ENCODE measurements at places on chromosomes 7 and 10. TPM values are rescaled to one million over a fixed set of nuclear protein-coding genes. Genes with fewer than 3 reads are reported as not detected.

DNA sequence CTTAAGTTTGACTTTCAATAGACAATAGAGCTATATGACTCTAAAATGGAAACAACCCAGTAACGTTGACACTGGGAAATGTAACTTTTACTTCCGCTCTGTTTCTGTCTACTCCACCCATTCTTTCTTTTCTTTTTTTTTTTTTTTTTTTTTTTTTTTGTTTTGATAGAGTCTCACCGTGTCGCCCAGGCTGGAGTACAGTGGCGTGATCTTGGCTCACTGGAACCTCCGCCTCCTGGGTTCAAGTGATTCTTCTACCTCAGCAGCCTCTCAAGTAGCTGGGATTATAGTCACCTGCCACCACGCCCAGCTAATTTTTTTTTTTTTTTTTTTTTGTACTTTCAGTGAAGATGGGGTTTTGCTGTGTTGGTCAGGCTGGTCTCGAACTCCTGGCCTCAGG is 13.9 kb downstream of the PRSS2 start:
- no peak for DNase-seq

DNA sequence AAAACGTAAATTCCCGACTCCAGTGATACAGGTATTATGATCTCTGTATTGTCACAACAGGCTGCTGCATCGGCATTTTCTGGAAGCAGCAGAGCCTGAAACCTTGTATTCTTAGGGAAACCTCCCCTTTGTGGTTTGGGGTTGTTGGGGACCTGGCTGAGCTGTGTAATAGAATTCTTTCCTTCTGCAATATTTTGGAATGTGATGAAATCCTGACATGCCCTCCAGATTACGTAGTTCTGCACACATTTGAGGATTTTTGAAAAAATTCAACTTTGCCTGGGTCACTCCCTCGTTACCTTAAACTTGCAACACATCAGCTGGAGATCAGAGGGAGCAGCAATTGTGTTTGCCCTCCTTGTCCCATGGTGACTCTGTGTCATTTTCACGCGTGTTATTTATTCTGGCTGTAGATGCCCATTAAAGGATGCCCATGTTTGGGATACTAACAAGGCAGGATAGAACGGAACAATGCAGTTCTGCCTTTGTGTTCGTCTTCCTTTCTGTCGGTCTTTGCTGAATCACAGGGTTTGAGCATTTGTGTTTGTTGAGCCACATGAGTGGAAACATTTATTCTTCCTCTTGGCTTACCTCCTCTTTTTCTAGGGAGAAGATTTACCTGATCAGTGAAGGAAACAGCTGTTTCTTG is 181.7 kb downstream of the TCF7L2 start:
- DNase-seq = no peak

FRMPD2 gene
- not detected for total RNA-seq

- DNase-seq = no peak
Observed at GRCh38 chr10:100490531-100490930, 27.7 kb downstream of the WNT8B start.

DNA sequence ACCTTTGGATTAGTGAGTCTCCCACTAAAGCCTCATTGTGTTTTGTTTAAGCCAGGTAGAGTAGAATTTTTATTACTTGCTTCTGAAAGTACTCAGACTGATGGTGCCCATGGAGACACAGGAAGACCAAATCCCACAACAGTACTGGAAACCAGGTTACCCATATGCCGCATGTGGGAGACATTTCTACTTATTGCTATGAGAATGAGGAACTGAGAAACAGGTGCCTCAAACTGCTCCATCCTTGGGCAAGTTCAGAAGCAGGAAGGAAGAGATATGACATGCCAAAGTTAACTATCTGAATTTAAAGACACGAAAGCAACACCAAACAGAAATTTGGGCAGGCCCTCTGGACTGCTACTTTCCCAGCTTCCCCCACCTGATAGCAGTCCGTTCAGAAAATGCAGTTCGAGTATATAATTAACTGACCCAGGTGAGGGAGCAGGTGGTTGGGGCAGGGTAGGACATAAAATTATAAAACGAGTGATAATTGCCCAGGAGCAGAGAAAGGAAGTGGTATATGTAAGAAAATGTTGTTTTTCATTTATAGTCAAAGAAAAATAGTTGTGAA is 382.3 kb upstream of the MTPN start:
- DNase-seq = no peak

DNA sequence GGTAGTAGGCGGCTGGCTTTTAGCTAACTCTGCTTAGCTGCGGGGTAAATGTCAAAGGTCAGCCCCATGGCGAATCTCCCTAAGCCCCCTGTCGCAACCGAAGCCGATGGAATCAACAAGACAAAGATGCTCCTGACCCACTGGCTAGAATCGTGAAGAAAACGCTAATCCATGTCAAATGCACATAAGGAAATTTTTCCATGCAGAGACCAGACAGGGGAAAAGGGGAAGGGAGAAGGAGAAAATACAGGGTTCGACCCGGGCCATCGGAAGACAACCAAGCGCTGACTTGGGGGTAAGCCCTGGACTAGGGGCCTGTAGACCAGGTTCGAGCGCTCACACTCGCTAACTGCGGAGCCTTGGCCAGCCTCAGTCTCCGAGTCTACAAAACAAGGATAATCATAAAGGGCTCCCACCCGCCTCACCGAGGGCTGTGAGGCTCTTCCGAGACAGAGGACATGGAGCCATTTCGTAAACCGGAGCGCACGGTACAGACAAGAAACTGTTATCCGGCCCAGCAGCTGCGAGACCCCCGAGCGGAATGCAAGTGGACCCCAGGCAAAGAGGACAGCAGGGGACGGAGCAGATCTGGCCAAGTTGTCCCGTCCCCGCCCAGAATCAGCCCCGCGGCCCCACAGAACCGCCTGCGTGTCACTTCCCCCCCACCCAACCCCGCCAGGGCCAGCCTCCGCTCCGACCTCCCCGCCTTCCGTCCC is 507 bp downstream of the SAR1A start:
- no peak for DNase-seq
